ENCODE measurements at places on chromosomes 16 and 17. TPM values are rescaled to one million over a fixed set of nuclear protein-coding genes. Genes with fewer than 3 reads are reported as not detected.
A peak's percentile ranks its signal among the peaks of the same experiment; 100 is the strongest.

DNA sequence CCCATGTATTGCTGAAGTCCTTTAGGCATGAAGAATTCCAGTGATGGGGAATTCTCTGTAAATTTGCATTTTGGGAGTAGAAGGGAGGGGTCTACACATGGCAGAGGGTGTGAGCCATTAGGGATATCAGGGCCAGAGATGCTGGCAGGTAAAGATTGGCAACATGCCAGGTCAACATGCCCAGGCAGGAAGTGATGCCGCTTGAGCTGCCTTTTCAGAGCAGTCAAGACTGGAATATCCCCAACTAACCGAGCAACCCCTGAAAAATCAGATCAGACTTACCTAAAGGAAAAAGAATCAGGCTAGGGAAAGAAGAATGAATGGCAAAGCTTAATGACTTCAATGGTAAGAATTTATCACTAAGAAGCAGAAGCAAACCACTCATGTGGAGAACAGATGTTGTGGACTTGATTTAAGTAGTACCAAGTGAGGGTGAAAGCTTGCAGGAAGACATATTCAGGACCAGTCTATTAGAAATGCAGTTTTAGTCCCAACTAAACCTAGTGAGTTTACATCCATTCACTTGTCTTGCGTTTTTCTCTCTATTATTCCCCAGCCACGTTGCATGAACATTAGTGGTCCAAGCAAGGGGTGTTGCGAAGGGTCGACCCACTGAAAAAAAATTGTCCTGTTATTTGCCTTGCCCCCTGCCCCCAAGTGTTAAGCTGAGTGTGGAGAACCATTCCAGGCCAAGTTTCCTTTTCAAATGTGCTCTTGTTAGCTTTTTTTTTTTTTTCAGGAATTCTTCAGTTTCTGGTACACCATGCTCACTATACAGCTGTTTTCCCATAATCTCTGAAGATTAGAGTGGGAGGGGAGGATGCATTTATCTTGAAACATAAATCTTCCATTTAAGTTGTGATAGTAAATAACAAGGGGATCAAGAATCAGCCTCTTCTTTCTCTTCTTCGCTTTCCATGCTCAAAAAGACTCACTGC, 105.2 kb downstream of the ABCA8 start:
- no peak overlapping the region for H3K4me3 ChIP-seq
- H3K36me3 ChIP-seq, result no peaks in the 10 kb centered on the region
- no peak overlapping the region for H3K27ac ChIP-seq
- DNase-seq, result peak; percentile 10
- no peaks in the 10 kb centered on the region for H3K4me1 ChIP-seq
- H3K27me3 ChIP-seq, result peaks cover 5% of the 10 kb centered on the region

DNA sequence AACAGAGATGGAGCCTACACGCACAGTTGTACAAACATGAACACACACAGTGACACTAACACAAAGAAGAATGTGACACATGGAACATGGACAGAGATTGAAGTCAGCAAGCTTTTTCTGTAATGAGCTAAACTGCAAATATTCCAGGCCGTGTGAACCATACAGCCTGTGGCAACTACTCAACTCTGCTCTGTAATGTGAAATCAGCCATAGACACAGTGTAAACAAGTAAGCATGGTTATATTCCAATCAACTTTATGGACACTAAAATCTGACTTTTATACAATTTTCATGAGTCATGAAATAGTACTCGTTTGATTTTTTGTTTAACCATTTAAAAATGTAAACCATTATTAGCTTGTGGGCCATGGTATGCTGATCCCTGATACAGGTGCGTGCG, 120.2 kb downstream of the SMG6 start:
- H3K27ac ChIP-seq, result no peak overlapping the region
- peaks cover 43% of the 10 kb centered on the region for H3K4me1 ChIP-seq
- H3K36me3 ChIP-seq, result no peaks in the 10 kb centered on the region
- DNase-seq, result peak; percentile 43
- no peaks in the 10 kb centered on the region for H3K27me3 ChIP-seq
- no peak overlapping the region for H3K4me3 ChIP-seq

RMI2 gene
- 11.9 TPM for polyA plus RNA-seq

DNA sequence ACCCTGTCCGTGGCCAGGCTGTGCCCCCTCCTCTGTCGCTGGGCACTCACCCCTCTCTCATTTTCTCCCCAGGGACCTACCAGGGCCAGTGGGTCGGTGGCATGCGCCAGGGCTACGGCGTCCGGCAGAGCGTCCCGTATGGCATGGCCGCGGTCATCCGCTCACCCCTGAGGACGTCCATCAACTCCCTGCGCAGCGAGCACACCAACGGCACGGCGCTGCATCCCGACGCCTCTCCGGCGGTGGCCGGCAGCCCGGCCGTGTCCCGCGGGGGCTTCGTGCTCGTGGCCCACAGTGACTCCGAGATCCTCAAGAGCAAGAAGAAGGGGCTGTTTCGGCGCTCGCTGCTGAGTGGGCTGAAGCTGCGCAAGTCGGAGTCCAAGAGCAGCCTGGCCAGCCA, 41.9 kb downstream of the JPH3 start:
- H3K36me3 ChIP-seq, result no peaks in the 10 kb centered on the region
- DNase-seq, result no peak
- H3K4me1 ChIP-seq, result no peaks in the 10 kb centered on the region

CCDC154 gene
- 0.09 TPM for polyA plus RNA-seq

C1QL1 gene
- polyA plus RNA-seq, result 0.14 TPM

DNA sequence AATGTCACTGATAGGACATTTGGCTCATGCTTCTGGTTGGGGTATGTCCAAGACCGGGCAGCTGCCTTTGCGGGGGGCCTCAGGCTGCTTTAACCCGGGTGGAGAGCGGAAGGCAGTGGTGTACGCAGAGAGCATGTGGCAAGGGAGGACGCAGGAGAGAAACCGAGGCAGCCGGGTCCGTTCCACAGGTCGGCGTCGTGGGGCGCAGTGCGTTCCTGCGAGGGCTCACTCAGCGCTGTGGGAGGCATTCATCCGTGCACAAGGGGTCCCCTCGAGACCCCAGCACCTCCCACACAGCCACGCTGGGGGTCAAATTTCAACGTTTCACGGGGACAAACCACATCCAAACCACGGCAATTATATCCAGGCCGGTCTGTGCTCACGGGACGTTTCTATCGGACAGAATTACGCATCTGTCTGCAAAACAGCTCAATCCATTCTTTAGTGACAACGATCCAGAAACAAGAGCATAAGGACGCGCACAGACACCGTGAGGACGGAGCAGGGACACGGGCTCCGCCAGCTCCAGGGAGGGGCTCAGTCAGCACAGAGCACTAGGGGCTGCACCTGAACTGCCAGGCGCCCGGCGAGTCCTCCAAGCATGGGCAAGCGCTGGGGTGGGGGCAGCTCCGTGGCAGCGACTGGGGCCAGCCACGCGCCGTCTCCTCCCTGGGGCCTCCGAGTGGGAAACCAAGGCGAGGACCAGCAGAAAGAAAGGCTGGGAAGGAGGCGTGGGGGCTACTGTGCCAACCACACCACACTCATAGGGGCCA, 108.4 kb upstream of the METRNL start:
- no peaks in the 10 kb centered on the region for H3K36me3 ChIP-seq
- no peak overlapping the region for H3K4me3 ChIP-seq
- DNase-seq, result no peak
- no peak overlapping the region for H3K27ac ChIP-seq
- no peaks in the 10 kb centered on the region for H3K27me3 ChIP-seq

DNA sequence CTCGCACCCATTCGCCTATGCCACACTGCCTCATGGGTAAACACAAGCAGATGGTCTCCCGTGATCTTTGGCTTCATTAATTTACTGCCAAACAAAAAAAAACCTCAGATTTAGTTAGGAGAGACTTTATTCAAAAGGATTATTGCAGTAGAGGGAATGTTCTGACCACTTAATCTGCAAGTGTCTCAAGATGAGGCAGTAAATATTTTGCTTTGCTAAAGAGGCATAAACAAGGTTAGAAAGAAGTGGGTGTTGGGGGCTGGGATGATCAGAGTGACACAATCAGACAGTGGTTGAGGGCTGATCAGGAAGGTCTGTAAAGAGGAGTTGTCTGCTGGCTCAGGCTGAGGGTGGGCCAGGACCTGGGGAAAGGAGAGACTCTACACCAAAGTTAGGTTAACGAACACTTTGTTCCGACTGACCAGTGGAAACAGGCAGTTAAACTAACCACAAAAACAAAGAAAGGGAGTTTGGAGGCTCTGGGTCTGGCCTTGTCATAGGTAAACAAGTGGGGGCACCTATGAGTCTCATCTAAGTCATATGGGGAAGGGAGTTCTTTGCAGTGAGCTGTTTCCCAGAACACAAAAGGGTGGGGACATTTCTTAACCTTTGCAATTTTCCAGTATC, 28.5 kb downstream of the HSD17B2 start:
- no peaks in the 10 kb centered on the region for H3K27me3 ChIP-seq
- DNase-seq, result peak; percentile 16
- H3K4me1 ChIP-seq, result peaks cover 18% of the 10 kb centered on the region
- H3K36me3 ChIP-seq, result no peaks in the 10 kb centered on the region
- H3K27ac ChIP-seq, result peak overlapping the region; percentile 69

- H3K4me1 ChIP-seq, result no peaks in the 10 kb centered on the region
- H3K36me3 ChIP-seq, result no peaks in the 10 kb centered on the region
- no peaks in the 10 kb centered on the region for H3K27me3 ChIP-seq
- no peak for DNase-seq
- no peak overlapping the region for H3K27ac ChIP-seq
Observed at GRCh38 chr17:27993723-27994310, 48.7 kb upstream of the NLK start.

- DNase-seq, result no peak
- H3K27me3 ChIP-seq, result no peaks in the 10 kb centered on the region
- H3K4me1 ChIP-seq, result no peaks in the 10 kb centered on the region
Observed at GRCh38 chr16:59053911-59054310, 319.8 kb upstream of the GOT2 start.

LITAFD gene
- not detected for polyA plus RNA-seq

DNA sequence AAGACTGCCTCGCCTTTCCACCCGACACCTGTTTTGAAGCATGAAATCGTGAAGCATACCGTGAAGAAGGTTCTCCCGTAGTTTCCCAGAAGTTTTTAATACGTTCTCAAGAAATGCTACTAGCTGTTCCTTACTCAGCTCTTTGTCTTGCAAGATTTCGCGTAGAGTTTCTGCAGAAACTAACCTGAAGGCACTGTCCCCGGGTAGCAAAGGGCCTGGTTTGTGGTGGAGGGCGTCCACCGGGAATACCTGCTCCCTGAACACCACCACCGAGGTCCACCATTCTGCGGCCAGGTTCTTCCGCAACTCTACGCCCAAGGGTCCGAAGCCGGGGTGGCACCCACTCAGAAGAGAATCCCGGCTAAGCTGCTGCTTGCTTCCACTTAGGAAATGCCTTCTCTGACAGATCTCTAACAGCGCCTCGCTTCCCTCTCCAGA, 487 bp downstream of the POLG2 start:
- peaks cover 38% of the 10 kb centered on the region for H3K36me3 ChIP-seq
- H3K4me3 ChIP-seq, result peak overlapping the region; percentile 87
- H3K4me1 ChIP-seq, result peaks cover 58% of the 10 kb centered on the region
- no peaks in the 10 kb centered on the region for H3K27me3 ChIP-seq

SYT17 gene
- not detected for polyA plus RNA-seq

KANSL1 gene
- polyA plus RNA-seq, result 10.9 TPM

TAT gene
- polyA plus RNA-seq, result not detected

GRCh38 chr16:89815639-89816348, 653 bp downstream of the FANCA start:
- no peak overlapping the region for H3K27ac ChIP-seq
- no peaks in the 10 kb centered on the region for H3K27me3 ChIP-seq
- no peaks in the 10 kb centered on the region for H3K4me1 ChIP-seq
- DNase-seq, result peak; percentile 29
- H3K36me3 ChIP-seq, result no peaks in the 10 kb centered on the region

GRCh38 chr17:44324092-44324570, 492 bp downstream of the SLC25A39 start:
- peak; percentile 61 for DNase-seq
- H3K36me3 ChIP-seq, result no peaks in the 10 kb centered on the region
- H3K4me3 ChIP-seq, result peak overlapping the region; percentile 78

DNA sequence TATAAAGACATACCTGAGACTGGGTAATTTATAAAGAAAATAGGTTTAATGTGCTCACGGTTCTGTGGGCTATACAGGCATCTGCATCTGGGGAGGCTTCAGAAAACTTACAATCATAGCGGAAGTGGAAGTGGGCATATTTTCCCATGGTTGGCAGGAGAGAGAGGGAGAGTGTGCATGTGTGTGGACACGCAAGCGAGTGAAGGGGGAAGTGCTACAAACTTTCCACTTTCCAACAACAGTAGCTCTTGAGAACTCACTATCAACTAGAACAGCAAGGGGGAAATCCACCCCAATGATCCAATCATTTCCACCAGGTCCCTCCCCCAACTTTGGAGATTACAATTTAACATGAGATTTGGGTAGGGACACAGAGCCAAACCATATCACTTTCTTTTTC, 11.1 kb downstream of the TAOK1 start:
- no peaks in the 10 kb centered on the region for H3K4me1 ChIP-seq
- H3K4me3 ChIP-seq, result no peak overlapping the region
- no peak overlapping the region for H3K27ac ChIP-seq
- peaks cover 12% of the 10 kb centered on the region for H3K36me3 ChIP-seq
- DNase-seq, result no peak
- H3K27me3 ChIP-seq, result no peaks in the 10 kb centered on the region

DNA sequence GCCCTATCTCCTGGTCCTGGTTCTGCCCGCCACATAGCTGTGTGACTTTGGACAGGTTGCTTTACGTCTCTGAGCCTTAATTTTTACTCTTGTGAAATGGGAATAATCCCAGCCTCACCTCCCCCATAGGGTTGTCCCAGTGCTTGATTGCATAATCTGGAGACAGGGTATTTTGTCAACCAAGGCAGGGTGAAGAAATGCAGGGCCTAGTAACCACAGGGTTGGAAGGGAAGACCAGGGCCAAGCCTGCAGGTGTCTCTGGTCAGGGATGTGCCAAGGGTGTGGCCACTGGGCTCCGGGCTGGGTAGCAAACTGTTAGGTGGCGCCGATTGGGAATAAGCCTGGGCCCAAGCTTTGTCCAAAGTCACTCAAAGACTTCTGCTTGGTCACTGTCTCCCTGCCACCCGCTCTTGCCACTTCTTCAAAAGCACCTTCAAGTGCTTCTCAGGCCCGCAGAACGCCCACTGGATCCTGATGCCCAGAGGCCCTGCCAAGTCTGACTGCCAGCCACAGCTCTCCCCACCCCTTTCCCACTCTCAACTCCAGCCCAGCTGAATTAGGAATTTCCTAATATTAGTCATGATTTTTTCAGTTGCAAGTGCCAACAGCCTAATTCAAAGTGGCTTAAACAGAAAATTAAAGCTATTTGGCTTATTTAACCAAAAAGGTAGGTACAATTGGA, 20.6 kb upstream of the COL1A1 start:
- H3K4me3 ChIP-seq, result peak overlapping the region; percentile 46
- H3K36me3 ChIP-seq, result no peaks in the 10 kb centered on the region
- H3K27ac ChIP-seq, result peak overlapping the region; percentile 98

- no peak overlapping the region for H3K27ac ChIP-seq
- no peaks in the 10 kb centered on the region for H3K4me1 ChIP-seq
- DNase-seq, result no peak
- H3K36me3 ChIP-seq, result no peaks in the 10 kb centered on the region
- peaks cover 14% of the 10 kb centered on the region for H3K27me3 ChIP-seq
- no peak overlapping the region for H3K4me3 ChIP-seq
Observed at GRCh38 chr17:12736526-12736925, 52.8 kb upstream of the ARHGAP44 start.

Data from GM23248 (cell line).